Cortex of kidney (tissue), 1 donor: ENCODE measurements at places on chromosomes 3 and 15.

DNA sequence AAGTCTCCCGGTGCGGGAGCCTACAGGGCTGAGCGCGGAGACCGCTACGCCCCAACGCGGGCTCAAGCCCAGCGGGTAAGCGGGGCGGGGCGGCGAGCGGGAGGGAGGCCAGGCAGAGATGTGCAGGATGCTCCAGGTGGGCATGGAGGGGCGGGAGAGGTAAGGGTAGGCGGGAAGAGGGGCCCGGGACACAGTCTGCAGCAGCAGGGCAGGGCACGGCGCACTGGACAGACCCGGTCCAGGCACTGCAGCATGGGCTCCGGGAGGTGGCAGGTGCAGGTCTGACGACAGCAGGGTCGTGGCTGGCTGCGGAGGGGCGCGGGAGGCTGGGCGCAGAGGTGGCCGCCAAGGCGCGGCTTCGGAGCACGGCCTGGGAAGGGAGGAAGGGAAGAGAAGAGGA, 102.8 kb downstream of the GABRB3 start:
- no peak for DNase-seq

GRCh38 chr15:89781055-89781454, 4.9 kb downstream of the MESP2 start:
- no peak for DNase-seq

- no peak for DNase-seq
These were observed 38.9 kb downstream of the RBMS3 start for GRCh38 chr3:29319798-29320197.

DNA sequence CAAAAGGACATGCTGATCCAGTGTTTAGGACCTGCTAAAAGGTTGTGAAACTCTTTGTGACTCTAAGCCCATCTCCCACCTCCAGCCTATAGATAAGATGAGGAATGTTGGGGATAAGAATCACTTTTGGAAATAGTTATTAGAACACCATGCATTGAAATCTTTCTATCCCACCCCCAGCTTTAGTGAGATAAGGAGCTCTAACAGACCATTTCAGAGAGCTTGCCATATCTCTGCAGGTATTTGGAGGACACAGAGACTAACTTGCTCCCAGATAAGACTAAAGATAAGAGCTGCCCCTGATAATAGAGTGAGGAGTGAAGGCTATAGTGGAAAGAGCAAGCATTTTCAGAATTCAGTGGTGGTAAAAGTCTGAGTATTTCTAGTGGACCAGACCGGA, 53.1 kb upstream of the GNB4 start:
- no peak for DNase-seq

DNA sequence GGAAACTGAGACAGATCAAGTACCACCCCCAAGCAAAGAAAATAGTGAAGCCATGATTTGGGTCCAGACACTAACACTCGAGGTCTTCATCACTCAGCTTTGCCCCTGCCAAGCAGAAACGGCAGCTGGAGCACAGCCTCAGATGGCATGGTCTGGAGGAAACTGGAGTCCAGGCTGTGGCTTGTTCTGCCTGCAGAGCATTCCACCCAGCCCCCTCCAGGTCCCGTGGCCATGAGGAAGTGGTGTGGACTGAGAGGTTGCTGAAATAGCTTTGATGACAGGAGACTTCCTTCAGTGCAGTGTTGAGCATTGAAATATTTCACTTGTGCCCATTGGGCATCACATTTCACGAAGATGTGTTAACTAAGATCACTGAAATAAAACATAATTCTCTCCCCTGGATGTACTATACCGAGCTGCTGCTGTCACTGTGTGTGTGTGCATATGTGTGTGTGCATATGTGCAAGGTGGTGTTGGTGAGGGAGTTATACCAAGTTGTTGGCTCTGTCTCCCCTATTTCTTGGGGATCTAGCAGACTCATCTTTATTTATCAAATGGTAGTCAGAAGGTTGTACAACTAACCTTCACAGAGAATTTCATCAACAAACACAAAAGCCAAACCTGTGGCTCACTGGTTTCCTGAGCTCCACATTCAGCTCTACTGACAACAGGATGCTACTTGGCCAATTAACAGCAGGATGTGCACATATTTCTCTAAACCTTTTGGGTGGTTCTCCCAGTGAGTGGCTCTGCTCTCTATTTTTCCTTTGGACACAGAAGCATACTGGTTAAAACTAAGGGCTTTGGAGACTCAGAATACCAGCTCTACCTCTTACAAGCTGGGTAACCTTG, 660.1 kb upstream of the CFAP20DC start:
- DNase-seq: no peak

- no peak for DNase-seq
These were observed 43.5 kb downstream of the DIPK2A start for GRCh38 chr3:144015133-144015532.

GRCh38 chr3:152865668-152866245, 30.8 kb downstream of the P2RY1 start:
- DNase-seq: no peak

GRCh38 chr3:29932696-29933325, 651.9 kb downstream of the RBMS3 start:
- no peak for DNase-seq

DNA sequence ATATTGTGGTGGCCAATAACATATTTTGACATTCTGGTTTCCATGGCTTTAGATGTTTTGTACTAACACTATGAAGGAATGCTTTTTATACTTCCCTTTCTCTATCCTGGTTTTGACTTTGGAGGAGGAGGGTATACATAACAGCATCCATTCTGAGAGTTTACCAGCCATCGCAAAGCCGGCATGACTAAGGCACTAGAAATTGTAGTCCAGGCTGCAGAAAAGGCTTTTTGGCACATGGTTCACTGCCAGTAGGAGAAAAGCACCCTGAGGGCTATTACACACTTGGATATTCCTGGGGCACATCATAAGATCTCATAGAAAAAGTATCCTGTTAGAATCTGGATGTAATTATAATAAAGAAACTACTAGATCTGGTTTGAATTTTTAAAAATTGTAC, 101.8 kb downstream of the STT3B start:
- DNase-seq: no peak

- no peak for DNase-seq
These were observed 12.3 kb downstream of the CPNE9 start for GRCh38 chr3:9715764-9716437.

DNA sequence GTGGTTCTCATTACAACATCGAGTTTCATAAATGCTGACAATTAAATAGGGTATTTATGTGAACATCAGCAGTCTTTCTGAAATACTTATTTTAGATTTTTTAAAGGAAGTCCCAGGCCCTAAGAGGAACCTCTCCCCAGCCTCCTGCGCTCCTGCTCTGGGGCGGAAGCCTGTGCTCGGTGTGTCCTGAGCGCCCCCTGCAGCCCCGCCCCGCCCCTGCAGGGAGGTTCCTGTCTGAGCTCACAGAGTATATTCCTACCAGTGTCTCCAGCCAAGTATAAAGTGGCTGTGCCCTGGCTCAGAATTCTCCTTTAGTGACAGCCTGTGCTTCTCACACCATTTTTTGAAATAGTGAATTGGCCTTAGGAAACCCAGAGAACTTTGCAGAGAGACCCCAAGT, 567.9 kb downstream of the GOLGA6L6 start:
- DNase-seq: no peak

GRCh38 chr3:49745986-49746385, 22.2 kb upstream of the GMPPB start:
- no peak for DNase-seq

DNA sequence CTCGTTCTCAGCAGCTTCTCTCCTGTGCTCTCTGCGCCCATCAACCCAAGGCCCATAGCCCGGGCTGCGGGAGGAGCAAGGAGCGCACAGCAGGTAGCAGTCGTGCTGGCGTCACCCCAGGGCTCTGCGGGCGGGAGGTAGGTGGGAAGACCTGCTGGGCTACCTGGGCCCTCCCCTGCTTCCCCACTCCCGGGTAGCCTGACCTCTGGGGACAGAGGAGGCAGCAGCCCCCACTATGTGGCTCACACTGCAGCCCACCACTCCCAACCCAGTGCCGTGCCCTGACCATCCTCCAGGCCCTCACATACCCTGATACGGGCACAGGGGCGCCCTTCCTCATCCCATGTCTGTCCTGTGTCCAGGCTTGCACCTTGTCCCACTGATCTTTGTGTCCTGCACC, 171.0 kb downstream of the NSMCE3 start:
- no peak for DNase-seq

DNA sequence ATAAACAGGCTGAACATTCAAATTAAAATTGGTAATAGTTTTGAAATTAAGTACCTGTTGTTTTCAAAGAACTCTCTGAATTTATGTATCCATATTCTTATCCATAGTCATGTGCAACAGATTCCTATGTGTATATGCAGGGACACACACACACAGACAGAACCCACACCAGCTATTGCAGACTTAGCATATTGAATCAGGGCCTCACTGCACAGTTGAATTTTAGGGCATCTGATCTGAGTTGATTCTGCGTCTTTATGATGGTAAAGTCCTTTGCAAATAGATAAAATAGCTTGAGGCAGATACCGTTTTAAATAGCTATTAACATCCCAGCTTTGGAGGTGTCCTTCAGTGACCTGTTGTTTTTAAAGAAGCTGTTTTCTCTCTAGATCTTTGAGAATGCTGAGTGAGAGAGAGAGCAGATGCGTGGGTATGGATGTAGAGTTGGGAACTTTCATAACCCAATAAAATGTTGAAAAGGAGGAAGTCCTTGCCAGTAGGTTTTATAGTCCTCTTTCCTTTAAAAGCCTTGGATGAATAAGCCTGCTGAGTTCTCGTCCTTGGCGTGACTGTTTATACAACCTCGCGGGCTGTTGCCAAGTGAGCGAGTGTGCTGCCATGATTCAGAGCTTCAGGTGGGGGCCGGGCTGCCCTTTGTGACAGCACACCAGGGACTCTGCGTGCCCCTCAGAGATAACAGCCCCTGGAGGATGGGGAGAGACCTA, 18.3 kb downstream of the MYZAP start:
- no peak for DNase-seq

DNA sequence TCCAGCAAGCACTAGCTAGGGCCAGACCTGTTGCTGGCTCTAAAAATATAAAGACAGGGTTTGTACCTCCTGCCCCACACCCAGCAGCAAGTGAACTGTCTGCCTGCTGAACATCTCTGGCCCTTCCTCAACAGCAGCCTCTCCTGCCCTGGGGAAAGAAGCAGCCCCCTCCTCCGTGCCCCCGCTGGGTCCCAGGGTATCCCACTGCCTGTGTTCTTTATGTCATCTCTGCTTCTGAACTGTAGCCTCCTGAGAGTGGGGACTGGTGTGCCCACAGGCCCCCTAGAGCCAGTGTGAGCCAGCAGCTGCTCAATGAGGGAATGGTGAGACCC, 54.5 kb downstream of the ACAD9 start:
- DNase-seq: no peak

DNA sequence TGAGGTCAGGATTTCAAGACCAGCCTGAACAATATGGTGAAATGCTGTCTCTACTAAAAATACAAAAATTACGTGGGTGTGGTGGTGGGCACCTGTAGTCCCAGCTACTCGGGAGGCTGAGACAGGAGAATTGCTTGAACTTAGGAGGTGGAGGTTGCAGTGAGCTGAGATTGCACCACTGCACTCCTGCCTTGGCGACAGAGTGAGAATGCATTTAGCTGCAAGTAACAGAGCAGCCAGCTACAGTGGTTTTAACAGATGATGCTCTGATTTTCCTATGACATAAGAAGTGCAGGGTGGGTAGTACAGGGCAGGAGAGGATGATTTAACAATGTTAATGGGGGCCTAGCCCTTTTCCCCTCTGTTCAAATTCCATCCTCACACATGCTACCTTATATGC, 267.9 kb downstream of the RPLP1 start:
- DNase-seq: no peak

- no peak for DNase-seq
These were observed 227.6 kb downstream of the NECTIN3 start for GRCh38 chr3:111299192-111299615.

- DNase-seq: no peak
These were observed 239.9 kb downstream of the CPNE4 start for GRCh38 chr3:131794766-131795388.

DNA sequence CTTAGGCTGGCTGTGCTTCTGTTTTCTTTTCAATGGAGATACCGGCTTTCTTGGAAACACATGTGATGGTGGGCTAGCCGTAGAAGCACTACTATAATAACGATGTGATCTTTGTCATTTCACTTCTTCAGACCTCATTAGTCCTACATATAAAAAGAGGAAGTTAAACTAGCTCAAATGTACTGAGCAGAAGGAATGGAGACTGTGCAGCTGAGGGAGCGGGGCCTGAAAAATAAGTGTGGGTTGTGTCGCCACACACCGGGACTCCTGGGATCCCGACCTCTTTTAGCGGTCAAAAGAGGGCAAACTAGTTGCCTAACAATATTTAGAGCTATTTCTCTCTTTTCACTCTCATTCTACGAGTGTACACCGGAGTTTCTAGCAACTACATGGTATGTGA, 1.0 kb upstream of the RNF7 start:
- no peak for DNase-seq

GRCh38 chr3:194475978-194476377, 10.8 kb downstream of the ATP13A3 start:
- DNase-seq: no peak

DNA sequence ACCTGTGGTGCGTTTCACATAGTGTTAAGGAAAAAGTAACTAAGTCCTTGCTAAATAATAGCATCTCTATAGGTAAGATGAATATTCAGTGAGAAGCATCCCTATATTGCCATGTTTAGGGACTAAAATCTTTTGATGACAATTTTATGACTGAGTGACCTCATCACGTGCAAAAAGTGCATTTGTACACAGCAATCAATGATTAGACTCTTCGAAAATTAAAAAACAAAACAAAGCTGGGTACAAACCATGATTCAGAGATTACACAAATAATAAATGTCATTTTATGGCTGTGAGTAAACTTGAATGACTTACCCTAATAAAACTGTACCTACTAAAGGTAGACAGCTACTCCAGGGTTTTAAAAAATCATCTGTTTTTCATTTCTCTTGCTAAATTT, 505.3 kb downstream of the FOXP1 start:
- no peak for DNase-seq

DNA sequence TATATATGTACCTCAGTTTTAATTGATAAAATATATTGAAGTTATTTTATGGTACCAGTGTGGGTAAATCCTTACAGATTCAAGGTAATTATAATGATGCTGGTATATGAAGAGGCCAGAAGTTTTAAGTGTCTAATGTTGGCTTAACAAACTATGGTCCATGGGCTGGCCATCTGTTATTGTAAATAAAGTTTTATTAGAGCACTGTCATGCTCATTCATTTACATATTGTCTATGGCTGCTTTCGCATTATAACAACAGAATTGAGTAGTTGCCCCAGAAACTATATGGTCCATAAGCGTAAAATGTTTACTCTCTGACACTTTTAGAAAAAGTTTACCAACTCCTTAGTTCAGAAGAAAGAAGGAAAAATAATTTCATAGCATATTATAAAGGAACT, 67.9 kb downstream of the MEF2A start:
- no peak for DNase-seq
